ENCODE measurements at places on chromosomes 11 and 22.

DNA sequence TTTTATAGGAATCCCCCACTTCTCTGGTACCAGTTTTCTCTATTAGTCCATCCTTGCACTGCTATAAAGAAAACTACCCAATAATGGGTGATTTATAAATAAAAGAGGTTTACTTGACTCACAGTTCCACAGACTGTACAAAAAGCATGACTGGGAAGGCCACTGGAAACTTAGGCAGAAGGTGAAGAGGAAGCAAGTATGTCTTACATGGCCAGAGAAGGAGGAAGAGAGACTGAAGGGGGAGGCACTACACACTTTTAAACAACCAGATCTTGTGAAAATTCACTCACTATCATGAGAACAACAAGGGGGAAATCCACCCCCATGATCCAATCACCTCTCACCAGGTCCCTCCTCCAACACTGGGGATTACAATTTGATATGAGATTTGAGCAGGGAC, 68.9 kb upstream of the GNAZ start:
- no peak for DNase-seq

DNA sequence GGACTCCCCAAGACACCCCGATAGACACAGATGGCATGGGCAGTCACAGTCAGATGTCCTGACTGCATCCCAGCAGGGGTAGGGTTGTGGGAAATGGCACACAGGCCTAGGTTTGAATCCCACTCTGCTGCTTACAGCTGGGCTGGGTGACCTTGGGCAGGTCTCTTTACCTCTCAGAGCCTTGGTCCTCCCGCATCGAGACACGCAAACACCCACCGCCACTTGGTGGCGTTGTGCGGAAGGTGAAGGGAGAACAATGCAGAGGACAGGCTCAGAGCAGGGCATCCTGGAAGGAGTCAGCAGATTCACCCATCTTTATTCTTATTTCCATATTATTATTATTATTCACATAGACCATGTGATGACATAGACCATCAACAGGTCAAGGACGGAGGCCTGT, 140.5 kb downstream of the MIAT start:
- no peak for DNase-seq

- DNase-seq: no peak
Measured at GRCh38 chr11:76030968-76031590, 175.2 kb downstream of the WNT11 start.

GRCh38 chr11:112588252-112588694, 327.6 kb upstream of the PLET1 start:
- peak; percentile 65 for DNase-seq

GRCh38 chr22:39349506-39349966, 255 bp upstream of the SYNGR1 start:
- DNase-seq: no peak

DNA sequence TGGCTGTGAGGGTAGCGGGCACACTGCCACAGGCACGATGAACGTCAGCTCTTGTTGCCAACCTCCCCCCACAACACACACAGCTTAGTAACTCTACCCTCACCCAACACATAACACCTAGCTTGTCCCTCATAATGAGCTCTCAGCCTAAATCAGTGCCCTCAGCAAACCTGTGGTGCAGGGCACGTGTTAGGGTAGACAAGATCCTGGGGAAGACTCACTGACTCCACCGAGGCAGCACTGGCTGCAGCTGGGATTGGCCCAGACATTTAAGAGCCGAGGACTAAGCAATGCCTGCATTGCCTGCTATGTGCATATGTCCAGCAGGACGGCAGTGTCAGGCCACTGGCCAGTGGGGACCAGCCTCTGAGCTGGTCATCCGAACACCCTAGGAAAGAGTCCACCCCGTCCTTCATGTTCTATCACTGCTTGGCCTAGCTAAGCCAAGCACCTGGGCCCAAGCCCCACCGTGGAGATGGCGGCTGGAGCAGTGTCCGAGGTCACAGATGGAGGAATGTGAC, 32.9 kb upstream of the TRIM29 start:
- peak; percentile 55 for DNase-seq

- no peak for DNase-seq
Measured at GRCh38 chr22:46187862-46188261, 37.5 kb downstream of the PPARA start.

DNA sequence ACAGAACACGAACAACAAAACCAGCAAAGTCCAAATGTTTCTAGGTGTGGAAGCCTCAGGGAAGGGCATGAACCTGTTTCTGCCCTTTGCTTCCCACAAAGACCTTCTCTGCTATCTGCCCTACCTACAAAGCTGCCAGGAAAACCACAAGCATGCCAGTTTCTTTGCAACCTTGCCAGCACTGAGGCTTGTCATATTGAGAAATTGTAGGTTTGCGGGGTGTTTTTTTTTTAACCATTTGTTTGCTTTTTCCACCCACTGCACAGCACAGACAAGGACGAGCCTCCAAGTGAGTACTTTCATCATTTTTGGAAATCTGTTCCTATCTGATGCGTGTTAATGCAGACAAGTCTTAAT, 12.8 kb downstream of the PARVG start:
- DNase-seq: no peak

GRCh38 chr22:38416621-38417251, 38.3 kb downstream of the KCNJ4 start:
- DNase-seq: peak; percentile 55

GRCh38 chr11:20489948-20490347, 102.4 kb downstream of the PRMT3 start:
- DNase-seq: no peak

- no peak for DNase-seq
Measured at GRCh38 chr22:41181349-41182241, 23.5 kb upstream of the L3MBTL2 start.

DNA sequence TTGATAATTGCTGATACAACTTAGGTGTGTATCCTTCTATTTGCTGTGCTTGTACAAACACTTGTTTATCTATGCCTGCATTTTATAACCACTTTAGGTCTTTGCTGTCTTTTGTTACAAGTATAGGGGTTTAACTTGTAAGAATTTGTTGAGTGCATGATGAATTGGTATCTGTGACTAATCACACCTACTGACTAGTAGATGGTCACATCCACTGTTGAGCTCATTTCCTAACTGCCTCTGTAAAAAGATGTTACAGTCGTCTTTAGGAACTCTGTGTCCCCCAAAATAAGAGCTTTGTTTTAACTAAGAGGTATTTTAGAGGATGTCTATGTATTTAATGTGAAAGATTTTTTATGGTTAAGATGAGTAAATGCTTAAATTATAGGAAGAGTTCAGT, 60.5 kb downstream of the HIPK3 start:
- DNase-seq: no peak

Data from tibial artery (tissue), 4 donors.